ENCODE measurements at places on chromosomes 11 and 22.

- DNase-seq: no peak
Observed at GRCh38 chr11:39569789-39570188, 1889.7 kb downstream of the LRRC4C start.

DNA sequence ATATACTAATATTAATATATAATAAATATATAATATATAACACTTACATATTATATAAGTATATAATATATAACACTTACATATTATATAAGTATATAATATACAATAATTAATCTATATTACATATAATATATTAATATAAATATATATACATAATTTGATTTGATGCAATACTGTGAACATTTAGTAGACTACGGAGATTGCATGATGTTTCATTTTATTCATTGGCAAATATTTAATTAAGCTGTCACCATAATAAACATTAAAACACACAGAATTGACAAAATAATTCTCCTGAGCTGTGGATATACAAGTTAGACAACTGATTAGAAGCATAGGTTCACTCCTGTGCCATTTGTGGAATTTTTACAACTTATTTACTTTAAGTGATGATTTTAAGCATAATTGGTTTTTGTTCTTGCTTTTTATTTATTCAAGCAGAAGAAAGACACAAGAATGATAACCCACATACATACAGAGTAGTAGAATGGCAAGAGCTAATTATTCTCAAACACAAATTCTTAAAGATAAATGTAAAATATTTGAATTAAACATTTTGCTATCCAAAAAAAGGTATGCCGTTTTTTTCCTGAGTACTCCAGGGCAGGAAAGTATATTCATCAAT, 65.8 kb upstream of the TOP3B start:
- no peak for DNase-seq

DNA sequence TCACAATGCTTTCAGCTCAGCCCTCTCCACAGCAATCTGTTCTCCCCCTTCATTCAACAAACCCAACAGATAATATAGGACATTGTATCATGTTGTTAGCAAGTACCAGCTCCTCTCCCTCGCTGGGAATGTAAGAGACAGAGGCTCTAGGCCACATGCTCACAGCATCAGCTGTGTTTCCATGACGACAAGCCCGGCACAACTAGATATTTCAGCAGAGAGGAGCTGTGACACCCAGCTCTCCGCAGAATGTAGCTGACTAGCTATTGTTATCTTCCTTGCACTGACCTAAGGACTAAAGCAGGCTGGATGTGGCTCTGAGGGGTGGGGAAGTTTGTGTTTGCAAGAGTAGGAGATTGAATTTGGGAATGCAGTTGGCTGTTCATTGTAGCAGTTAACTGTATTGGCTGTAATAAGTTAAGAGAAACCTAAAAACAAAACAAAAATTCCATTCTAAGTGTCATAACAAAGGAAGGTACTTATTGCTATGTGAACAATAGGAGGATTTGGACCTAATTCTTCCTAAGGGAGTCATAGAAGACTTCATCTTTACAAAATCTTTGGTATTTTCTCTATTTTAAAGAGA, 28.0 kb upstream of the RRAS2 start:
- DNase-seq: no peak

DNA sequence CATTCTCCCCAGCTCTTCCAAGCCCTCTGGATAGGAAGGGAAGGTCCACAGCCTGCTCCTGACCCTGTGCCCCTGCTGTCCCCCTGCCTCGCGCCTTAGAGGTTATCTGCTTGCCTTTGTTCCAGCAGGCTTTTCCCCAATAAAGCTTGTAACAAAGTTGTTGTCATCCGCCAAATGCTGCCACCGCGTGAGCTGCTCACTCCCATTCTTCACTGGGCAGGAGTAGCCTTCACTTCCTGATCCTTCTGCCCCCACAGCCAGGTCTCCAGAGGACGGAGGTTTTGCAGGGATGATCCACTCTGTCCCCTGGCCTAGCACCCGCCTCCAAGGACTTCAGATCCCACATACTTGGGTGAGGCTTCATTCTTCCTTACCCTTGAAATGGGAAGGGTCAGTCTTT, 94.0 kb upstream of the RASSF10 start:
- no peak for DNase-seq

GRCh38 chr11:102382384-102382783, 35.4 kb downstream of the BIRC2 start:
- DNase-seq: no peak

GRCh38 chr11:40219401-40219800, 1240.1 kb downstream of the LRRC4C start:
- no peak for DNase-seq

- DNase-seq: no peak
Observed at GRCh38 chr11:73107597-73107996, 34.5 kb downstream of the FCHSD2 start.

DNA sequence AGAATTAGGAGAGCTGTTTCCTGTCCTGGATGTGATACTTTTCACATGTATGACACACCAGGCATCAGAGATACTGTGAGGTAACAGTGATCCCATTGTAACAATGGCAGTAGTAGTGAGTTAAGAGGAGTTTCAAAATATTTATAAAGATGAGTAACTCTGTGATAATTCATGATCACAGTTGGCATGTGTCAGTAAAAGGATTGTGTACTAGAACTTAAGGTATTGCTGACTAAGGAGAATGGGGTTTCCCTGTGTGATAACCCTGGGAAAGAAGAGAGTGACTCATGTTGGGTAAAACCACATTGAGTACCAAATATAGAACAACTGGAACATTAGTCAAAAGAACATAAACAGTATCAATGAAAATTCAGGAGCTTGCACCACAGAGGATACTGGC, 22.9 kb upstream of the SLC5A1 start:
- DNase-seq: peak; percentile 99

DNA sequence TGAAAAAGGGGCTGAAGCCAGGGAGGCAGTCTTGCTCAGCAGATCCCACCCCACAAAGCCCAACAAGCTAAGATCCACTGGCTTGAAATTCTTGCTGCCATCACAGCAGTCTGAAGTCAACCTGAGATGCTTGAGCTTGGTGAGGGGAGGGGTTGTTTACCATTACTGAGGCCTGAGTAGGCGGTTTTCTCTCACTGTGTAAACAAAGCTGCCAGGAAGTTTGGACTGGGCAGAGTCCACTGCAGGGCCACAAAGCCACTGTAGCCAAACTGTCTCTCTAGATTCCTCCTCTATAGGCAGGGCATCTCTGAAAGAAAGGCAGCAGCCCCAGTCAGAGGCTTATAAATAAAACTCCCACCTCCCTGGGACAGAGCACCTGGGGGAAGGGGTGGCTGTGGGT, 746.1 kb upstream of the LRRC4C start:
- DNase-seq: no peak

DNA sequence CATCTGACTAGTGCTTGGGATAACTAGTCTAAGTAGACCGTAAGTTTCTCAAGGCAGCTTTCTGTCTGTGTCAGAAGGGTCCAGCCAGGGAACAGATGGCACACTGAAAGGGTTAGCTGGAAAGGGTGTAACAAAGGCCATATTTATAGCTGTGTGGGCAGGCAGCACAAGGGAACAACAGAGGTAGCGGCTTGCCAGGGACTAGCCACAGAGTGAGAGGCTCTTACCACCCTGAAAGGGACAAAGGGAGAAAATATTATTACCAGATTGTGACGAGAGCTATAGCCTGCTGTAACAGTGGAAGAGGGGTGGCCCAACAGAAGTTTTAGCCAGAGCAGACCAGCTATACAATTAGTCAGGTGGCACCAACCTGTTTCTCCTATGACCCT, 129.4 kb downstream of the CCDC34 start:
- DNase-seq: no peak

DNA sequence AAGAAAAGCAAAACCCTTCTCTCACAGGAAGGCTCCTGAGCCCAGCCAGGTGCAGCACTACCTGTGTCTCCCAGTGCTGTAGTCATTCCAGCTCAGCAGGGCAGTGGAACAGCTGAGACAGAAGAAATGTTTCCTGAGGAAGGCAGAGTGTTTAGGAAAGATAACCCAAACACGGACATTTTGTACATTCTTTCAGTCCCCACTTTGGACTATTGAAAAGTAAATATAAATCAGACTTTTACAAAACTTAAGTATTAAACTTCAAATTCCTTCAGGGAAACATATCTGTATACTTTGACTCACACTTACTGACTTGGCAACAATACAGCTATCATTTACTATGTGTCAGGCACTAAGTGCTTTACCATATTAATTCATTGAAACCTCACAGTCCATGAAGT, 40.4 kb downstream of the RRAS2 start:
- DNase-seq: no peak

- no peak for DNase-seq
Observed at GRCh38 chr22:36154423-36154945, 6.1 kb downstream of the APOL3 start.

- no peak for DNase-seq
Observed at GRCh38 chr22:26066534-26066933, 102.7 kb upstream of the SEZ6L start.

DNA sequence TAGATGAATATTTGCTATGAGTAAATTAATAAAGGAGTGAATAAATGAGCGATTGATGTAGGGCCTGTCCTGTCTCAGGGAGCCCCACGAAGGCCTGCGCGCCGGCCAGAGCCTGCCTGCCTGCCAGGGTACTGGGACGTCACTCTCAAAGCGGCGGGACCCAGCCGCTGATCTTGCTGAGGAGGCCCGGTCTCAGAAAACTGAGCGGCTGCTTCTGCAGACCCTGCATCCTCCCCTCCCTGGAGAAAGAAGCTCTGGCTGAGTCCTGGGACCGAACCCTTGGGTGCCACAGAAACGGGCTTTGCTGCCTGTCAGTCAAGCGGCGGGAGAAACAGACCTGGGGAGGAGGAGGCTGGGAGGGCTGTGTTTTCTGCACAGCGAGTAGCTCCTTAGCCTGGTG, 91.6 kb upstream of the B3GAT1 start:
- no peak for DNase-seq

DNA sequence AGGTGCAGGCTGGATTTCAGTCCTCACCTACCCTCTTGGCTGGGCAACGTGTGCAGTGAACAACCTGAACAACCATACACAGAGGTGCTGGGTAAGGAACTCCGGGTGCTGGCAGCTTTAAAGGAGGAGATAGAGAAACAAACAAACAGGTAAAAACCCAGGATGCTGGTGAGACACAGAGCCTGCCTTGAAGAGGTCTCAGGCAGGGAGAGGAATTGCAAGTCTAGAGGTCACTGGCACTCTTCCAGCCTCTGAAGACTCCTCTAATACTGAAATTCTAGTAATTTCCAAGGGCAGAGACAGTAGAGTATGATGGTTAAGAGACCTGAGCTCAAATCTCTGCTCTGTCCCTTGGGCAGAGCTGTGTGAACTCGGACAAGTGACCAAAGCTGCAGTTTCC, 192.5 kb downstream of the CEP164 start:
- DNase-seq: no peak

DNA sequence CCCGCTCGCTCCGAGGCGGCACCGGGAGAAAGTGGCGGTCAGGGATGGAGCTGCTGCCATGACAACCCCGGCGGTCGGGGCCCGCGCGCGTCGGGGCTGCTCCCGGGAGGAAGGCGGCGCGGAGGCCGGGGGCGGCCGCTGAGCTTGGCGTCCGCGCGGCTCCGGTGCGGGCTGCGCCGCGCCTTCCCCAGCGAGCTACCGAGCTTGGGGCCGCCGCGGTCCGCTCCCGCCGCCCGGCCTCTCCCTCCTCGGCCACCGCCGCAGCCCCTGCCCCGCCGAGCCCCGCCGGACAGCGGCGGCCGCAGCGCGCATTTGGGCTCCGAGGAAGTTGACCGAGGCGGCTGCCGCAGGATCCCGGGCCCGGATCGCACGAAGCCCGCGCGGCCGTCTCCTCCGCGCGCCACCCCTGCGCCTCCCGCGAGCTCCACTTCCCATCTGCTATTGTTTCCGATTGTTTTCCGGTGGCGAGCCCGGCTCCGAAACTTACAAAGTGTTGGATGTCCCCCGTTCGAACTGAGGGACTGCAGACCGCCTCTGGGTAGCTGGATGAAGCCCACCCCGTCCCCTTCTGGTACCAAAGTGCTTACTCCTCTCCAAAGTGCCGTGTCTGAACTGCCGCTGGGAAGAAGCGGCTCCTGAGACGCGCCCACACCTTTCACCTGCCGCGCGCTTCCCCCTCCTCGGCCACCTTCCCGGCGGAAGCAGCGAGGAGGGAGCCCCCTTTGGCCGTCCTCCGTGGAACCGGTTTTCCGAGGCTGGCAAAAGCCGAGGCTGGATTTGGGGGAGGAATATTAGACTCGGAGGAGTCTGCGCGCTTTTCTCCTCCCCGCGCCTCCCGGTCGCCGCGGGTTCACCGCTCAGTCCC, 540.3 kb downstream of the NTM start:
- peak; percentile 65 for DNase-seq

- DNase-seq: no peak
Observed at GRCh38 chr22:48177631-48178030, 1415.2 kb downstream of the TBC1D22A start.

GRCh38 chr11:58994171-58994570, 54.9 kb downstream of the GLYATL1 start:
- DNase-seq: no peak

- no peak for DNase-seq
Observed at GRCh38 chr11:105315287-105315686, 175.7 kb upstream of the CARD18 start.

GRCh38 chr11:100757646-100758045, 70.6 kb downstream of the ARHGAP42 start:
- DNase-seq: no peak

GRCh38 chr11:66902486-66903177, 45.8 kb downstream of the LRFN4 start:
- no peak for DNase-seq

GRCh38 chr22:39344046-39344390, 5.8 kb upstream of the SYNGR1 start:
- DNase-seq: no peak

- no peak for DNase-seq
Observed at GRCh38 chr11:44263738-44264437, 46.1 kb downstream of the ALX4 start.

- no peak for DNase-seq
Observed at GRCh38 chr11:11742486-11742885, 99.3 kb upstream of the USP47 start.

- no peak for DNase-seq
Observed at GRCh38 chr11:16611401-16611921, 127.0 kb upstream of the C11orf58 start.

- DNase-seq: no peak
Observed at GRCh38 chr11:62646825-62647608, 604 bp upstream of the GANAB start.

- DNase-seq: no peak
Observed at GRCh38 chr11:95863486-95864140, 60.3 kb downstream of the MTMR2 start.

DNA sequence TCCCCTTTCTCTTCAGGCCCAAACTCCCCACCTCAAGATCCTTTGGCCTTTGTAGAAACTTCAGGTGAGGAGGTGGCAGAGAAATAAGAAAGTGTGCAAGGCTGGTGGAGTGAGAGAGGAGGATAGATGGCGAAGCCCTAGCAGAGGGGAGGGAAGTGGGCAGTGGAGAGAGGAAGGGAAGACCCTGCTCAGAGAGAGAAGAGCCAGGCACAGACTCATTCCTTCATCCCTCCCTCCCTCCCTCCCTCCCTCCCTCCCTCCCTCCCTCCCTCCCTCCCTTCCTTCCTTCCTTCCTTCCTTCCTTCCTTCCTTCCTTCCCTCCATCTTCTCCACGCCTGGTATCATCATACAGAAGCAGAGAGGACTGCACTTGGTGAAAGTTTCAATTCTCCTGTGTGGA, 21.0 kb downstream of the RTN4RL2 start:
- no peak for DNase-seq
